ENCODE measurements at places on chromosomes 13 and 19.

DNA sequence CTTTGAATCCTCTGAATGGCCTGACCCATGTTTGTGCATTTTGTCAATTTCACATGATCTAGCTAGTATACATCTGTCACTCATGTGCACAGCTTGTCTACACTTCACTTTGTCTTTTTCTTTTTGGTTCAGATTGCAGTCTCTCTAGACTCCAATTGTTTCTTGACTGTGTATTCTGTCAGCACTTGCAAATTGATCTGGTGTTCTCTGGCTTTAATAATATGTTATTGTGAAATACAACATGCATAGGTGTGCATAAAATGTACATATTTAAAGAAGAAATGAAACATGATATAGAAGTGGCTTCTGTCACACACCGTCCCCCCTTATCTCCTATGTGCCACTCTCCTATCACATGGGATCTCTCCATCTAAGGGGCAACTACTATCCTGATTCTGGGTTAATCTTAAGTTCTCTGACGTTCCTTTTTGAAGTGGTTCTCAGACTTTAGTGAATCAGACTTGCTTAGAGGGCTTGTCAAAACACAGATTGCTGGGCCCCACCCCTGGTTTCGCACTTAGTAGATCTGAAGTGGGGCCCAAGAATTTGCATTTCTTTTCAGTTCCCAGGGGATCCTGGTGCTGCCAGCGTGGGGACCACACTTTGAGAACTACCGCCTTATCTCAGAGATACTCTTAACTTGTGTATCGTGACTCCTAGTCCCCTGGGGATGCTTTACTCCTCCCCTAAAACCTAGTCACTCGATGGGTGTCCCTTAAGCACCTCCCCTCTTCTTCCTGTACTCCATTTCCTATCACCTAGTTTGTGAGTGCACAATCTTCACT is 5.8 kb downstream of the KRTDAP start:
- DNase-seq, result no peak

DNA sequence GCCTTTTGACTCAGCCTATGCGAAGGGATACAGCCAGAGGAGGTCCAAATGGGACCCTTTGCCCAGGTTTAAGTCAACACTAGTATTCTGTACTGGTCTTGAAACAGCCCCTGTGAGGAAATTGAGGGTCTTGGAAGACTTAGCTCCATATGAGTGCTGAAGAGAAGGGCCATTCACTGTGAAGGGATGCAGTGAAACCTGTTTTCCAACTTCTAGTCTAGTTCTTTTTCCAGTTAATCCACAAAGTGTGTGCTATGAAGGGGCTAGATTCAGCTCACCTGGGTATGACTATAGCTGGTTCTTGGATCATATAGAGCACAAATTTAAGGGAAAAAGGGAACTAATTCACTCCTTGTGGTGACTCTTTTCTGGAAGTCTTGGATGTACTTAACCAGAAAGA is 4.0 kb downstream of the ZBTB32 start:
- no peak for DNase-seq

- no peak for DNase-seq
Measured at GRCh38 chr13:102035969-102036368, 365.9 kb downstream of the FGF14 start.

DNA sequence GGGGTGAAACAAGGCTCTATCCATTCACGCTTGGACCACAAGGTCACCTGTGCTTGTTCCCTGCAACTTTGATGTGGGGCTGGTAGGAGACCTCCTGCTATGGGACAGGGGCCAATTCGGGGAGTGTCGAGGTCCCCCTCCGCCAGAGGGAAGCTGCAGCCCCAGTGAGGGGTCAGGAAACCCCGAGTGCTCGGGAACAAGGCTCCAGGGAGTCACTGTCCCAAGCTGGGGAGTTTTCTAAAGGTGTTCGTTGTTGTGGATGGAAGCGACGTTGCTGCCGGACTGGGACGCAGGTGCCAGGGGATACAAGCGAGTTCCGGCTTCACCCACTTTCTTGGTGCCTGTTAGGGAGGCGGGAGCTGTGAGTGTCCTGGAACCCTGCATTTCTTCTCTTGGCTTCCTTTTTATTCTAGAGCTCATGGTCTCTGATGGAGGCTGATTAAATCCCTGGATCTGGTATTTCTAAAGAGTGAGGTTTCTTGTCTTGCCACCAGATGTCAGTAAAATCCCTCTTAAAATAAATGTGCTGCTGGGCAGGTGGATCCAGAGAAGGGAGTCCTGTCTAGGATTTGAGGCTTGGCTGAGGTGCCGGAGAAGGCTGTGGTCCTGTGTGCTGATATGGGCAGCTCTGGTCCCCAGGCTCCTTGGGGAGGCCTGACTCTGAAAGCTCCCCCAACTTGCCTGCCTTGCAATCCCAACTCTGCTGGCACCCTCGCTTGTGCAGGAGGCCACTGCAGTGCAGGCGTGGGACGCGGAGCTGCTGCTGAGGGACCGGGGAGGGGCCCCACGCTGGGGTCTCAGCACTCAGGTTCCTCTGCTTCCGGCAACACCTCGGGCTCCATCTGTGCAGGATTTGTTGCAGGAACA is 153.9 kb downstream of the TEX29 start:
- peak; percentile 9 for DNase-seq

DNA sequence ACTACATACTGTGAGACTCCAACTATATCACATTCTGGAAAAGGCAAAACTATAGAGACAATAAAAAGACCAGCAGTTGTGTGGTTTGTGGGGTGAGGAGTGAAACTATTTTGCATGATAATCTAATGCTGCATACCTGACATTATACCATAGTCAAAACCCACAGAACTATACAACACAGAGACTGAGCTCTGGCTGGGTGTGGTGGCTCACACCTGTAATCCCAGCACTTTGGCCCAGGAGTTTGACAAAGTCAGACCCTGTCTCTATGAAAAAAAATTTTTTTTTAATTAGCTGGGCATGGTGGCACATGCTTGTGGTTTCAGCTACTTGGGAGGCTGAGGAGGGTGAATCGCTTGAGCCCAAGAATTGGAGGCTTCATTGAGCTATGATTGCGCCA is 11.9 kb downstream of the ZNF541 start:
- no peak for DNase-seq

DNA sequence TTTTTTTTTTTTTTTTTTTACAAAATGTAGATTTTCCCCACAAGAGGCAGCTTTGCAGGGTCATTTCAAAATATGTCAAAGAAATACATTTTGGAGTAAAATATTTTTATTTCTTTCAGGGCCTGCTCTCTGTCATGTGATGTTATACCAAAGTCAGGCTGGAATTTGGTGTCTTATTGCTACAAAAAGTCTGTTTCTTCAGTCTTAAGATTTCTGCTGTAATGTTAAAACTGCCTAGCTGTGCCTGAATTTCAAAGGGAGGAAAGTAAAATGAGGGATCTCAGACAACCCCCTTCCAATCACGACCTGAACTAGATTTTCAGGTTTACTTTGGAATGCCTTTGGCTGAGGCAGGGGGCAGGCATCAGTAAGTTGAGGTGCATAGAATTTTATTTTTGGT is 12.8 kb upstream of the GTF2F2 start:
- no peak for DNase-seq

DNA sequence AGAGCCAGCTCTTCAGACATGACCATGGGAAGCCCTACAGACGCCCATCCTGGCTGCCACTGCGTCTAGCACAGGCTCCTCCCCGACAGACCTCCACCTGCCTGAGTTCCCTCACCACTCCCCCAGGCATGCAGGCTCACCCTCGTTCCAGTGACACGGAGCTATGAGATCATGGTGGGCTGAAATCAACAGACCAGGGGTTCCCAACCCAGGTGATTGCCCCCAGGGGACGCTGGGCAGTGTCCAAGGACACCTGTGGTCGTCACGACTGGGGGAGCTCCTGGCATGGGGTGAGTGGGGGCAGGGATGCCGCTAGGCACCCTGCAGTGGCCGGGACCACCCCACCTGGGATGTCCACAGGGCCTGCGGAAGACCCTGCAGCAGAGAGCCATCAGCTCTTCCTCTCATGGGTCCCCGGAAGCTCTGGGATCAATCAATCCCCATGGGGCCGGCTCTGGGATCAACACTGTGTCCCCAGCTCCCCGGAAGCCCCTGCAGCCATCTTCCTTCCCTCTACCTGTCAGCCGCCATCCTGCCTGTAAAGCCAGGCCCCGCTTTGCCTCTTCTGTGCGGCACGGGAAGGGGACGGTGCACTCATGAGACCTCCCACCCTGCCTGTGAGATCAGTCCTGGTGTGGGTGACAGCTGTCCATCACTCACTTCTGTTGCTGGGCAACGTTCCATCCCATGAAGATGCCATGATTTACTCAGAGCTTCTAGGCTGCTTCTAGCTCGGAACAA is 12.8 kb upstream of the MADCAM1 start:
- no peak for DNase-seq
